T-helper 1 cell (primary cell): ENCODE measurements at places on chromosomes 7 and 10.

DNA sequence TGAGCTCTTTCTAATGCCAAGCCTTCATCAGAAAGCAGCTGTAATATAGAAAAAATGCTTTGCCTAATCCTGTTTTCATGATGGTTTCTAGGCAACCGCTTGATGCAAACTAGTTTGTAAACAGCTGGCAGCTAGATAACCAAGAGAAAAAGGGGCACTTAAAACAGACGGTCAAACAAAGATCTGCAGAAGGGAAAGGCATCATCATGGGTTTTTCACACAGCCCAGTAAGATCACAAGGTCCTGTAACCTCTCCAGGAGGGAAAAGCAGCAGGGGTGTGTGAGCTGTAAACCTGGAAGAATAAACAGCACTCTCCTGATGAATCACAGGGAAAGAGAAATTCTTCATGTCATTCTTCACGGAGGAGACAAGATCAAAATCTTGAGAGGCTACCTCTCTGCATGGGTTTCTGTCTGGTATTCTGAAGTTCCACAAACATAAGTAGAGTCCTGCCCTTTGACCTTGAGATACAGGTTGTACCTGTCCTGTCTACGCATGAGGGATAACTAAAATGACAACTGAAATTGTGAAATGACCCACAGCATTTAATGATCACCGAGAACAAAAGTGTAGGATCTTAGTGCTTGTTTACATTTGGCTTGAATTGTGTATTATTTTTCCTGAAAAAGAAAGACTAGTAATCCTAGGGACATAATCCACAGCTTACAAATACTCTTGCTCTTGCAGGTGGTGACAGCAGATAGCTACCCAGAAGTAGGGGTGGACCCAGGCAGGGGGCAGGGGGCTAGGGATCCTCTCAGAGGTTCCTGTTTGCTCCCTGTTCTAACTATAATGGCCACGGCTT lies 48.0 kb downstream of the CREB3L2 start:
- no peak for DNase-seq

DNA sequence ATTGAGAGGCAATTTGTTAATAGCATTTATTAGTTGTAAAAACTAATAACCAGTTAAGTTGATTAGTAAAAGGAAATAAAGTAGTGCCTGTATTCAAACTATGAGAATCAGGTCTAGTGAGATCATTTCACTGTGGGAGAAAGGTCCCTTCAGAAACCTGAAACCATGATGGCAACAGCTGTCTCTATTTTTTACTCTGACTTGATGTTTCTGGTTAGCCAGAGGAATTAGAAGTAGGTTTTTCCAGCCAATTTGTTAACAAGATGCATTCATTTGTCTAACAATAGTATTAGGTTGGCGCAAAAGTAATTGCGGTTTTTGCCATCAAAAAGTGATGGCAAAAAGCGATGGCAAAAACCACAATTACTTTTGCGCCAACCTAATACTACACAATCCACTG lies 272.2 kb upstream of the YAE1 start:
- no peak for DNase-seq

DNA sequence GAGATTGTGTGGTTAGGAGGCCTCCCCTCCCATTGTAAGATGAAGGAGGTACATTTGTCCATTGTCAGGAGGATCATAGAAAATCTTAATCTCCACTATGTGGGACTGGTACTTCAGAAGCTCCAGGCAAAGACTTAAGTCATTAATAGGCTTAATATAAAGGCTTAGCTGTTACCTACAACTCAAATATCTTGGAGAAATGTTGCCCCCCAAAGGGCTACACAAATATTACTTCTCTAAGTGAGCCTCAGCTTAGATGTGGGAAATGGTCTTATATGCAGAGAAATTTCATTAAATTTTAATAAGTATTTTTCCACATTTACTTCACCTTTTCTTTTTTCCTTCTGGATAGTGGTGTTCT lies 27.2 kb downstream of the TAS2R41 start:
- no peak for DNase-seq

DNA sequence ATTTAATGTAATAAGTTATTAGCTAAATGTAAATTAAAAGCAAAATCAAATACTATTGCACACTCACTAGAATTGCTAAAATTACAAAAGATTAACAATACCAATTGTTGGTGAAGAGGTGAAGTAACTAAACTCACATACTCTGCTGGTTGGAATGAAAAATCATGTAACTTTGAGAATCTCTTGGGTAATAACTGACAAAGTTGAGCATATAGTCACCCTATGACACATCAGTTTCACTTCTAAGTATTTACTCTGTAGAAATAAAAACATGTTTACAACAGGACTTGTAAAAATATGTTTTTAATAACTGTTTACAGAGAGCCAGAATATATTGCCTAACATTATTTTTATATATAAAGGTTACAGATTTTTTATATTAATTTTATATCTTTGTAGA lies 33.6 kb downstream of the CNTNAP2 start:
- no peak for DNase-seq

- no peak for DNase-seq
Measured at GRCh38 chr10:122286867-122287266, 15.8 kb downstream of the BTBD16 start.

DNA sequence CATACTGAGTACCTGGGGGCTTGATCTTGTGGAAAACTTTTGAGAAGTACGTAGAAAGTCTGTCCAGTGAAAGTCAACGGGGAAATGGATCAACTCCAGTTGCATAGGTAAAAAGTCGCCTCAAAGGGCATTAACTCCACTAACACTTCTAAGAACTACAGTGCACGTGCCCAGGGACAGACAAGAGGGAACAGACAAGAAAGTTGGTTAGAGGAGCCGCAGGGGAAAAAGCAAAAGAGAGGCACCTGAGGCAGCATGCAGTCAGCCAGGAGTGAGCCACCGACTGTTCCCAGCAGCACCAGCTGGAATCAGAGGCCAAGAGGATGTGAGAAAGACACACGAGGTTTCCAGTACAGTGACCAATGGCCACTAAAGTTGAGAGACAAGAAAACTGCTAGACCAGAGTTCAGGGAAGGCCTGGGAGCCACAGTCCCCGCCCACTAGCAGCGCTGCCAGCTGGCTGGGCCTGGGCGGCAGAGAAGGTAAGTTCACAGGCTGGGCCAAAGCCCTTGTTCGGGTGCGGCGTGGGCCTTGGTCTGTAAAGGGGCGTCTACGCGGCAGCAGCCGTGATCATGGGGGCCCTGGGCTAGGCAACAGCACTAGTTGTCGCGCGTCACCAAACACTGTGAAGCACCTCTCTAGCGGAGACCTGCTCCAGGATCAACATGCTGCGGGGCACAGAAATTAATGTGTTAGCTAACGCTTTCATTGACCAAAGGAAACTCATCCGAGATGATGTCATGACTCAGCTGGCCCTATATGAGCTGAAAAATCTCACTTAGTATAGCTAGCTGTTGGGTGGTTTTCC lies 14.0 kb downstream of the ITGB1 start:
- DNase-seq, result no peak

DNA sequence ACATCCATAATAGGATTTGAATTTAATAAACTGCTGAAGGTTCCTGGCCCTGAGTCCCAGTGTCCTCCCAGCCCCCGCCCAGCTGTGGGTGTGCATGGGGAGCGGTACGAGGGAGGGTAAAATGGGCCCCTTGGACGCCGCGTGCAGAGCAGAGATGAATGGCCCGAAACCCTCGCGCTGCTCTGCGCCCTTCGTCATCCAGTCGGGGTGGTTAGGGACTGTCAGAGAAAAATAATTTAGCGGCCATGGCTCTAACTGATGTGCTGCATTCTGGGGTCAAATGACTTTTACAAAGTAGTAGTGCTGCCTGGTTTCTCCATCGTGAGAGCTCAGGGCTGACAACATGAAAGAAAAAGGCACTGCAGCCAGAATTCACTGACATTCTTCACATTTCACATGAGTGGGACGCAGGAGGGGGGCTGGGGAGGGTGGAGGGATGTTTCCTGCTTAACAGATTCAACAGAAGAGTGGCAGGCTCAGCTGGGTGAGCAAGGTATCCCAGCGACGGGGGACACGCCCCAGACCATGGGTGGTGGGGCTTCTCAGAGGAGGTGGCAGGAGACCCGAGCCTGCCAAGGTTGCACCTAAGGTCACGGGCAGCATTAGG lies 304.5 kb downstream of the WDR37 start:
- DNase-seq, result no peak

- DNase-seq, result no peak
Measured at GRCh38 chr7:32453341-32454011, 36.7 kb downstream of the LSM5 start.

GRCh38 chr7:22647451-22648257 lies 79.3 kb upstream of the IL6 start:
- DNase-seq, result no peak

DNA sequence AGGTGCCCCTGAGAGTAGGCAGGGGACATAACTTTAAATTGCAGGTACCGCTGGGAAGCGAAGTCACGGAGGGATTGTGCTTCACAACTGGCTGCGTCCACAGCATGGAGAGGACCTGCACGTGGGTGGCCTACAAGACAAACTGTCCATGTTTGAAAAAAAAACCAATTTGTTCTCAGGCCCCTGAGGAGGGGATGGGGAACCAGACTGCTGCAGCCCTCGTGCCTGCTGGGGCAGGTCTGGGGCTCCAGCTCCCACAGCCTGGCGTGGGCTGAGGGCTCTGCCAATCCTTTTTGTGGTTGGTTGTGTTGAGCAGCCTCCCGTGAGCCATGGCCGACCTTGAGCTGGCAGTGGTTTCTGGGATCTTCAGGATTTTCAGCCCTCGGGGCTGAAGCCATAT lies 9.7 kb downstream of the SFRP5 start:
- no peak for DNase-seq

DNA sequence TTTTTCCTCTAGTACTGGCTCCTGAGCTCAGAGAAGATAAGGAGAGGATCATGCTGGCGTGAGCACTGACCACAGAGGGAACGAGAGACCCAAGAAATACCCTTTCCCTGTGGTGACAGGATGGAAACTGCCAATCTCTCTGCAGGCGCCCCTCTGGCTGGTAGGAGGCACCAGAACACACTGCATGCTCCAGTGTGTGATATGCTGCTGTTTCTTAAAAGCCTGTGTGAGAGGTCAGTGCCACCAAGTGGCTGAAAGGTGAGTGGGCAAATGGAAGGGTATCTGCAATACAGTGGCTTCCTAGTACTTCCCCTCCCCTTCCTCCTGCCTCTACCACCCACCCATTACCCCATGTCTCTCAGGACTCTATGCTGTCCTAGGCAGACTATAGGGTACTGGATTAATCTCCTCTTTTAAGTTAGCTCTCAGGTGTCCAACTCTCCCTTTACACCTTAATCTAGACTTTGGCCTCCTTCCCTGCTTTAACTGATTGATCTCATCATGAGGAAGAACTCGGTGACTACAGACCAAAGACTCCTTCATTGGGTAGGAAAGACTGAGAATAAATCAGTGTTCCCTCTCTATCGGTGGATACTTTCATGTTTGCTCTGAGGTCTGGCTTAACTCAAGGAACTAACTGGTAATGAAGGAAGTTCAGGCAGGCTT lies 283.6 kb downstream of the ADRA2A start:
- no peak for DNase-seq

GRCh38 chr7:116872026-116872425 lies 9.6 kb downstream of the CAPZA2 start:
- DNase-seq, result no peak

GRCh38 chr10:56319386-56319785 lies 41.7 kb downstream of the ZWINT start:
- no peak for DNase-seq

DNA sequence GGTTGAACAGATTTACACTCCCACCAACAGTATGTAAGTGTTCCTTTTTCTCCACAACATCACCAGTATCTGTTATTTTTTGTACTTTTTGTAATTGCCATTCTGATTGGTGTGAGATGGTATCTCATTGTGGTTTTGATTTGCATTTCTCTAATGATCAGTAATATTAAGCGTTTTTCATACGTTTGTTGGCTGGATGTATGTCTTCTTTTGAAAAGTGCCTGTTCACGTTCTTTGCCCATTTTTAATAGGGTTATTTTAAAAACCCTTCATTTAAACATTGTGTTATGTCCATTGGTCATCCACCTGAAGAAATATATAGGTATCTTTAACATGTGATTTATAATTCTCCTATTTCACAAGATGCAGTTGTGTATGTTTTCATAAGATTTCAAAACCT lies 291.3 kb downstream of the SEMA3D start:
- DNase-seq, result no peak

- DNase-seq, result no peak
Measured at GRCh38 chr10:124328477-124329220, 90.1 kb downstream of the OAT start.

DNA sequence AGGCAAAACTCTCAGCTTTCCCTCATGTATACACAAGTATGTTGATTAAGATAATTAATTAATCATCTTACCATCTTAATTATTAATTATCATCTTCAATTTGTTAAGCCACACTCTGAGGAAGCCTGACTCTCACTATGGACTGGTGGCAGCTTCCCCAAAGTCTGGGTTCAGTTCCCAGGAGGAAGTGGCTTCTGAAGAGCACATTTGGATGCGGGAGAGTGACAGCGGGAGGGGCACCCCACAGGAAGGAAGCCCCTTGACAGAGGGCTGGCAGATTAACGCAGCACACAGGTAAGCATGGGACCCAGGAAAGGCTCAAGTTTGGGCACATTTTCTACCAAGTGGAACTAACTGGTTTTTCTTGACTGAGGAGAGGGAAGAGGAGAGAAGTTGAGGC lies 13.4 kb upstream of the SLIT1 start:
- no peak for DNase-seq

- no peak for DNase-seq
Measured at GRCh38 chr10:103044942-103045489, 126.9 kb downstream of the CNNM2 start.

GRCh38 chr7:135666156-135666555 lies 3.8 kb downstream of the STMP1 start:
- DNase-seq, result no peak

DNA sequence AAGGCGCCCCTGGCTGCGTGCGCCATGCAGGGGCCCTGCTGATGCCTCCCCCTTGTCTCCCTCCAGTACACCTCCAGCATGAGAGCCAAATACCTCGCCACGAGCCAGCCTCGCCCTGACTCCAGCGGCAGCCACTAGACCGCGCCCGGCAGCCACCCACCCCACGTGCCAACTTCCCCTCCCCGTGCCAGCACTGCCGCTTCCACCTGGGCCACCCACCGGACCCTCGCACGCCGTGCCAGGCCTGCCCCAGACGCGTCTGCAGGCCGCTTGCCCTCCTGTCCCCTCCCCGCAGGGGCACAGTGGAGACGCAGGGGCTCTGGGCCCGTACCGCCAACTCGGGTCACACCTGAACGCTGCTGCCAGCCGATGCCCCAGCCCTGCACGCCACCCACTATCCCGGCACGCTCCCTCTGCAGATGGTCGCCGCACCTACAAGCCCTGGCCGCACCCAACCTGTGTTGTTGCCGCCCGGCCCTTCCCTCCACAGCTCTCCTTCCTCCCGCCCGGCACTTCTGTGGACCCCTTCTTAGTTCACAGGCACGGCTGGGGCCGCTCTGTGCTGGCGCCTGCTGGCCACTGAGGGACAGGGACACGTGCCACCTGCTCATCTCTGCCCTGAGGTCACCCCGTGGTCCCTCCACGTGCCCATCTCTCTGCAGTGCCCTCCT lies 26.3 kb upstream of the AMZ1 start:
- DNase-seq, result no peak

DNA sequence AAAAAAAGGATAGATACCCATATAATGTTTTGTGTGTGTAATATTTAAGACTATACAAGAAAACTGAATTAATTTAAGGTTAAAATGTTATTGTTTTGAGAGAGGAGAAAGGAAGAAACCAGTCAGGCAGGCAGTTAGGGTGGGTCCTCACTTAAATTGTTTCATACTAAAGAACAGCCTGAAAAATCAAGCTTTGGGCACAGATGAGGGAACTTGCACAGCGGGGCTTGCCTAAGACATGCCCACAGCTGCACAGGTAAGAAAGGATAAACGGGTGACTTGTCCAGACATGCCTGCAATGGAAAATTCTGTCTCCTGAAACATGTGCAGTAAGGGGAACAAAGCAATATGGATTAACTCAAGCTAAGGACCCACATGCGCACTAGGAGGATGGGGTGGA lies 158.4 kb downstream of the BBS9 start:
- DNase-seq, result no peak
